Left colon (tissue), 2 donors: ENCODE measurements at places on chromosomes 12 and 14.
A peak's percentile ranks its signal among the peaks of the same experiment; 100 is the strongest.

DNA sequence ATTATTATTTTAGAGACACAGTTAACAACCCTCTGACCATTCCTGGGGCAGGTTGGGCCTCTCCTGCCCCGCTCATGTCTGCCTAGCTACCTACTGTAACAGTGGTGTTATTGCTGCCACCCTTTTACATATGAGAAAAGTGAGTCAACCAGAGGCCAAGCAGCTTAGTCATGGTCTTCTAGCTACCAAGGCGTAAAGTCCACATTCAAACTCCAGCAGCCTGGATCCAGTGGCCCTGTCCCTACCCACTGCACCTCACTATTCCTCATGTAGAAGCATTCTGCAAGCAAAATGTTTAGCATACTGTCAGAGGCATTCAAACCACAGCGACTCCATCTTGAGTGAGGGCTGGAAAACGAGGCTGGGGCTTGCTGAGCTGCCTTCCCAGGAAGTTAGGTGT is 95.8 kb downstream of the SLC15A4 start:
- no peak for DNase-seq

DNA sequence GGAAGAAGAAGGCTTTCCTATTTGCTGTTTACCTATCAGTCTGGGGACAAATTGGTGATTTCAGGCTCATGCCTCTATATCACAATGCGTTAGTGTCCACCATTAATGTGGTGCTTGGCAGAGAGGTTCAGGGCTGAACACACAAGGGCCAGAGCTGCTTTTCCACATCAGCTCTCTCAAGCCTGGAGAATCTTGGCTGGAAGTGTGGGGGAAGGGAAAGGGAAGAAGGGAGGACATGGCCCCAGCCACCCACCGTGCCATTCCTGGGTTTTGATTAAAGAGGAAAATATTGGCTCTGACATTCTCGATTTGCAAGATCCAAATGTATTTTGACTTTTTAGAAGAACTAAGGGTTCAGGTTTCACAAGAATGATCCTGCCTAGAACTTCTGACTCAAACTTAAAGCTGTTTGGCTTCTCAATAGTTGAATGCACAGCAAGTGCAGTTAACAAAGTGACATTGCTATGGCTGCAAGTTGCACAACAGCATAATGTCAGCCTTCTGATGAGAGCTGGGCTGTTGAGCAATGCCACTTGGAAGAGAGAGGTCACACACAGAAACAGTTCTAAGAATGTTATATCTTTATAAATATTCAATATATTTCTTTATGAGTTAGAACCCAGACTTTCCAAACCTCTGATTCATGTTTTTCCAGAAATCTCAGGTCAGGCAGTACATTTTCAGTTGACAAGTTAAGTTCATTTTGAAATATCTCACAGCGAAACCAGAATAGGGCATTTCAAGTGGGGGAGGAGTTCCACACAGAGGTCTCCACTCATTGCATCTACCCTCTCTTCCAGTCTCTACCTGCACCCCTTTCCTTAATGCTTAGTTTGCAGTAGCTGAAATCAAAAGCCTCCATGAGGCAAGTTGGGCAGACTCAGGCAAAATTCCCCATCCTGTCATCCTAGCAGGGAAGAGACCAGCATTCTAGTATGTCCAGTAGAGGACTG is 25.3 kb downstream of the IGF1 start:
- DNase-seq: no peak

DNA sequence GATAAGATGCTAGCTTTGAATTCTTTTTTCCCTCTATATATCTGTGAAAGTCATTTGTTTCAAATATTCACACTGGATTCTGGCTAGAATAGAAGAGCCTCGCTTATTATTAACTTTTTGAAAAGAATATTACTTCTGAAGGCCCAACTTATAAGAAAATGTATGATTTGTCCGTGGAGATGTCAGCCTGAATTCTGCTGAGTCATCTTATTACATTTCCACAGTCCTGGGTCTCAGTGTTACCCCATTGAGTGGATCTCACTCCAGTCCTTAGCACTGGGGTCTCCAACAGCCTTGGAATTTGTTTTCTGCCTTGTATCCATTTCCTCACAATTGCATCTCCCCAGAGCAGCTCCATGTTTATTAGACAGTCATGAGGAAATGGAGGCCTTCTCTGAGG is 907.9 kb downstream of the VRK1 start:
- DNase-seq: no peak

- no peak for DNase-seq
Measured at GRCh38 chr14:50198499-50198898, 32.9 kb downstream of the SOS2 start.

DNA sequence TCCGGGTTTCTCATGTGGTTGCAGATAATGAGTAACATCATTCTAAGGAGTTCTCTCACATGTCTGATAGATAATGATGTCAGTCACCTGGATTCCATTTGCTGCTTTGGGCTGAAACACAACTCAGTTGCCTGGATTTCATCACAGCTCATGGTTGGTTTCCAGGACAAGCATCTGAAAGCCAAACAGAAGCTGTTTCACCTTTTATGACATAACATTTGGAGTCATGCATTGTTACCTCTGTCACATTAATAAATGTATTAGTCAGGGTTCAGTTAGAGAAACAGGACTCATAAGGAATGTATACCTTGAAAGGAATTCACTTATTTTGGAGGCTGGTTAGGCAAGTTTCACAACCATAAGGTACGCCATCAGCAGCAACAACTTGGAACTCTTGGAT is 251.9 kb upstream of the ATXN7L3B start:
- no peak for DNase-seq

DNA sequence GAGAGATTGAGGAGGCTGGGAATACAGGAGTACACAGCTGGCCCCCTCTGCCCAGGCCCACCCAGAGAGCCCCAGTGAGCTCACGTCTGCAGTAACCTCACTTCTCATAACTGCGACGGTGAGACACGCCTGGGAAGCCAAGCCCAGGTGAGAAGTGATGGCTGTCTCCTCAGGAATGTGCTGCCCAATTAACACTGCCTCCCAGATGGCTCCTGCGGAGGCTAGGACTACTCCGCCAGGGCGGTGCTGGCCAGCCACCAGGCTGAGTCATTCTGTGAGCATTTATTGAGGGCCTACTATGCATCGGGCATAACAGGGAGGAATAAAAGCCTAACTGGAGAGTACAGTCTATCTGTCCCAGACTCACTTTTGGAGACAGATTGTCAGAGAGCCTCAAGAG is 9.3 kb upstream of the TMEM106C start:
- DNase-seq: no peak

DNA sequence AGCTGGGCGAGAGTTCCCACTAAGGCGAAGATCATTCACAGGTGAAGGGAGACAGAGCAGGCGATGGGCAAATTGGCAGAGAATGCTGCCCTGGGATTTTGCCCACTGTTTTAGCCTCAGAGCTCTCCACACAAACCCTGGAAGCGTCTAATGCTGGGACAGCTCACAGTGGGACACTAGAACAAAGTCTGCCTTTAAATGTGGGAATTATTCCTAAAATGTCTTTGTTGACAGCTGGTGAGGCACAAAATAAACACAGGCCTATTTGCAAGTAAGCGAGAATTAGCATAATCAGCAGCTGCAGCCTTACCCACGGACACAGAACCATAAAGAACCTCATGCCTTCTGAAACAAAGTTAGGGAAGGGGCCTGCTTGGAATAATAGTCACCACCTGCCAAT is 824.5 kb downstream of the AACS start:
- DNase-seq: no peak

DNA sequence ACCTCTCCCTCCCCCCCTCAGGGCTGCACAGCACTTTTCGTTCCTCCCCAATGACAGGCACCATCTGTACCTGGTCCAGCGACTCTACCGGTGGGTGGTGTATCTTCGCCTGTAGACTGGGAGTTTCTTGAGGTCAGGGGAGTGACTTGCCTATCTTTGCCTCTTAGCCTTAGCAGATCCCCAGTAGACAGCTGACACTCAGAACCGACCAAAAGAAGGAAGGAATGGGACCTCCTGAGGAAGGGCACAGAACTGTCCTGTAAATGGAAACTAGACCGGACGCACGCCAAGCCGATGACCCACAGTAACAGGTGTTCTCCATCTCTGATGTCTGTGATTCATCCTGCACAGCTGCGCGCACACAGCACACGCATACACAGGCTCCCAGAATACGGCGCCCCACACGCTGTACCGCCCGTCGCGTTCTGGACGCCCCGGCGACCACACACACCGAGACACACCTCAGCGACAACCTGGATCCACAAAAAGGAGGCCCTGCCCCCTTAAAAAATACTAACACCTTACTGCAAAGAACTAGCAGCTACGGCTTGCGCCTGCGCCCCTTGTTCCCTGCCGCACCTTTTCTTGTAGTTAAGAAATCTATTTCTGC is 673 bp upstream of the TTC9 start:
- peak; percentile 40 for DNase-seq

DNA sequence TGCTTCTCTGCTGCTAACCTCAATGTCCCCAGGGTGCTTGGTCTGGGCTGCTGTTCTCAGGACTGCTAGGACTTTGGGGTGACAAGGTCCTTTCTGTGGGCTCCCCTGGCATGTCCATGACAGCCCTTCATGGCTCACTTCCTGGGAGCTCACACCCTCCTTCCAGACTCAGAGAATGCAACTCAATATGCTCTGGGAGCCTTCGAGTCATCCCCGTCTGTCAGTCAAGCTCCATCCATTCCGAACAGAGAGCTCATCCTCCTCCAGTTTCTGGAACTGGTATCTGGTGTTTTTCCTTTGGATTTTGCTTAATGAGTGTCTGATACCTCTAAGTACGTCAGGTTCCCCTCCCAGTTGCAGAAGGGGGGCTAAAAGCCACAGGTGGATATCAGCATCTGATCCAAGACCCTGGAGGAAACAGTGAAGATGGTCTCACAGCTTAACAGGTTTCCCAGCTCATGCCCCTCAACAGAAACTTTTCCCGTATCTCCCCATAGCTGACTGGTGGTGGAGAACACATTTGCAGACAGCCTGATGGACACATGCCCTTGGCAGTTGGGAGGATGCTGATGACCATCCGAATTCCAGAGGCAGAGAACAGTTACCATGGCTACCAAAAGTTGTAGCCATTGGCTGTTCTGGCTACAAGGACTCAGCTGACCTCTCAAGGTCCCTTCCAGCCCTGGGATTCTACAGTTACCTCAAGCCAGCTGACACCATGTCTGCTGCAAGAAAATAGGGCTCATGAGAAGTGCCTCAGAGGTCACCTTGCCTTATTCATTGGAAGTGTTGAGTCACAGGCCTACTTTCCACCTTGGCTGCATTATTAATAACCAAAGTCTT is 9.5 kb upstream of the RAB35 start:
- no peak for DNase-seq

GRCh38 chr12:17296882-17297281 is 690.9 kb upstream of the LMO3 start:
- no peak for DNase-seq

DNA sequence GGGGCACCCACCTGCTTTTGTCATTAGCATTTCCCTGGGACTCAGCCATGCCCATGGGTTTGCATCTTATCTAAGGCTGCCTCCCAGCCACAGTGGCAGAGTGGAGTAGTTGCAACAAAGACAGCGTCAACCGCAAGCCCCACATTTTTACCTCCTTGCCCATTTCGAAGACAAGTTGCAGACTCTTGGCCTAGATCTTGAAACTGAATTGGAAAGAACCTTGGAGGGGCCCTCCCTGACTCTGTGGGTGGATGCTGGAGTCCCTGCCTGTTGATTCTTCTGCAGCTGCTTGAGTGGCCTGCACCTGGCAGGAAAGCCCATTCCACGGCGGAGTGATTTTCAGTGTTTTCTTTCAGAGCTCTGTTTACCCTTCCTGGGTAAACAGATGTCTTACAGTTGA is 309.0 kb downstream of the VRK1 start:
- no peak for DNase-seq

- peak; percentile 86 for DNase-seq
Measured at GRCh38 chr14:68816183-68816942, 23.5 kb upstream of the ZFP36L1 start.

DNA sequence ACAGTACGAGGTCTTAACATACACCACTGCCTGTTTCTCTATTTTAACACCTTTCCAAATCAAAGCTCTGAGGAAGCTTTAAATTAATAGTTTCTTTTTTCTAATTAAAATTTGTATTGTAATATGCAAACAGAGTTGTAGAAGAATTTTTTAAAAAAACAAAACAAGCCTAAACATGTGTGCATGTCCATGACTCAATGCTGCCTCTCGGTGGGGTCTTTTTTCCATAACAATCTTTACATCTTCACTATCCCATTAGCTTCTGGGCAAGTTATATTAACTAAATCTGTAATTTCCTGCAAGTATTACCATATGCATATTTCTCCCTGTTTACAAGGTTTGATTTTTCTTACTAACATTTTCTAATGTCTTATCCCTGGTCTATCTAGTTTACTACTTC is 143.9 kb upstream of the NAV3 start:
- DNase-seq: no peak

DNA sequence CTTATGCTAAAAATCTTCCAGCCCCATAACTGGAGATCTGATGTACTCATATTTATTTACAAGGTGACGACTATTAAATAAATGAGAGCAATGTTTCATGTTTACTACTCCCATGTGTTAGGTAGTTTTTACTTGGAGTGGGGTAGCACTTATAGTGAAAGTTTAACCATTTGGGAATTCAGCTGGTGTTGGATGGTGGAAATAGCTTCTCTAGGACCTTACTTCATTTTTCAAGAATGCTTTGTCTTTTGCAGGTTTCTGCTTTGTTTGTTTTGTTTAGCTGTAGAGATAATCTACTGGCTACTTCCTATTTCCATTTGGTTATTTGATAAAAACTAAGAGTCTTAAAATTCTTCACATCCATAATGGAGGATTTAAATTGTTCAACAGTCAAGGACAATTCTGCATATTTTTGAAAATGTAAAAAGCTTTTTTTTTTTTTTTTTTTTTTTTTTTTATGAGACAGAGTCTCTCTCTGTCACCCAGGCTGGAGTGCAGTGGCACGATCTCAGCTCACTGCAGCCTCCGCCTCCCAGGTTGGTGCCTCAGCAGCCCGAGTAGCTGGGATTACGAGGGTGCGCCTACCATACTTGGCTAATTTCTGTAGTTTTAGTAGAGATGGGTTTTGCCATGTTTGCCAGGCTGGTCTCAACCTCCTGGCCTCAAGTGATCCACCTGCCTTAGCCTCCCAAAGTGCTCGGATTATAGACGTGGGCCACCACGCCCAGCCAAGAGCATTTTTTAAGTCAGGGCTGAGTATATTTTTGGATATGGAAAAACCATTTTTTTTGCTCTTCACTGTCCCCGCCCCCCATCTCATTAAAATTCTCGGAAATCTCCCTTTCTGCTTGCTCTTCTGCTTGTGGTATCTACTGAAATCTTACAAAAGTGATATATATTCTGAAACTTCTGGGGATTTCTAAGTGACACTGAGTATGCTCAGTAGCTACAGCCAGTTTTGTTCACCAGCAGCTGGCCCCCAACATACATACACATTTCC is 1.4 kb upstream of the ABCD2 start:
- DNase-seq: no peak

- DNase-seq: no peak
Measured at GRCh38 chr14:105260959-105261358, 12.6 kb downstream of the BTBD6 start.
